ENCODE measurements at places on chromosomes 7 and 10.

DNA sequence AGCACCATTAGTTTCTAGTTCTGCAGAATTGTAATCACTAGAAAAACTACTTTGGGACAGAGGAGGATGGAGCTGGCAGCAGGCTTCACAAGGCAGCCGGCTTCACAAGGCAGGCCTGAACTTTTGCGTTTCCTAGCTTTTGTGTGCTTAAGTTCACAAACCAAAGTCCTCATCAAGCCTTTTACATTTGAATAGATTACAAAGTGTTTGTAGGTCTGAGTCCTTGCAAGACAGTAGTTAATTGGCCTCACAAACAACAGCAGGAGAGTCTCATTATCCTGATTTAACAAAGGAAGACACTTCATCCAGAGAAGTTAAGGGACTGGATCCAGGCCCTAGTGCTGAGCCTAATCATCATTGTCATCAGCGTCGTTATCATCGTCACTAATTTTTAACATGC is 147.8 kb upstream of the AUTS2 start:
- DNase-seq, result no peak

GRCh38 chr10:60777696-60778213 is 523 bp upstream of the CDK1 start:
- no peak for DNase-seq

DNA sequence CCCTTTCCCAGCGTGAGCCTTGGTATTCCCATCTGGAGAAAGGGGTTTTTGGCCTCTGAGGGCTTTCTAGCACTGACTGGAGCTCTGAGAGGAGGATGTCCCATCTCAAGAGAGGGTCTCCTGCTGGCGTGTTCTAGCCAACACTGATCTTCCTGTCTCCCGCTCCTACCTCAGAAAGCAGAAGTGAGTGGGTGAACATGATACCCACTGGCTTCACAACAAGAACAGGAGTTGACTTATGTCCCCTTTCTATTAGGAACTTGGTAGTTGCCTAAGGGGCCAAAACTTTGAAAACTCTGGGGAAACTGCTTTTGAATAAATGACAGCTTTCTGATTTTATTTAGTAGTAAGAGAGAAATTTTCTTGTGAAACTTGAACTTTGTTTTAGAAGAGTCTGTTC is 113.1 kb upstream of the ADCY1 start:
- DNase-seq, result no peak

DNA sequence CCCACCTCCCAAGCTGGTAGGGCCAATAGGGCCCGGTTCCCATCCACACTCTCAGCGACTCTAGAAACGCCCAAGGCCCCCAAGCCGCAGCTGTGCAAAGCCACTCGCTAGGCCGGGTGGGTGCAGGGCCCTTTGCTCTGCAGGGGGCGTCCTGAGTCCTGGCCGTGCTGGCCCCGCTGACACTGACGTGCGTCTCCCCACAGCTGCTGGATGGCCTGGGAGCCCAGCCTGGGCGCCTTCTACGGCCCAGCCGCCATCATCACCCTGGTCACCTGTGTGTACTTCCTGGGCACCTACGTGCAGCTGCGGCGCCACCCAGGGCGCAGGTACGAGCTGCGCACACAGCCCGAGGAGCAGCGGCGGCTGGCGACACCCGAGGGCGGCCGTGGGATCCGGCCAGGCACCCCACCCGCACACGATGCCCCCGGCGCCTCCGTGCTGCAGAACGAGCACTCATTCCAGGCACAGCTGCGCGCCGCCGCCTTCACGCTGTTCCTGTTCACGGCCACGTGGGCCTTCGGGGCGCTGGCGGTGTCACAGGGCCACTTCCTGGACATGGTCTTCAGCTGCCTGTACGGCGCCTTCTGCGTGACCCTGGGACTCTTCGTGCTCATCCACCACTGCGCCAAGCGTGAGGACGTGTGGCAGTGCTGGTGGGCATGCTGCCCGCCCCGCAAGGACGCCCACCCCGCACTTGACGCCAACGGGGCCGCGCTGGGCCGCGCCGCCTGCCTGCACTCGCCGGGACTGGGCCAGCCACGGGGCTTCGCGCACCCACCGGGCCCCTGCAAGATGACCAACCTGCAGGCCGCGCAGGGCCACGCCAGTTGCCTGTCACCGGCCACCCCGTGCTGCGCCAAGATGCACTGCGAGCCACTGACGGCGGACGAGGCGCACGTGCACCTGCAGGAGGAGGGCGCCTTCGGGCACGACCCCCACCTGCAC is 31.6 kb upstream of the KNDC1 start:
- DNase-seq, result no peak

Data from omental fat pad (tissue), 4 donors.